Myocyte (in vitro differentiated cells): ENCODE measurements at places on chromosomes 3 and 15.

DNA sequence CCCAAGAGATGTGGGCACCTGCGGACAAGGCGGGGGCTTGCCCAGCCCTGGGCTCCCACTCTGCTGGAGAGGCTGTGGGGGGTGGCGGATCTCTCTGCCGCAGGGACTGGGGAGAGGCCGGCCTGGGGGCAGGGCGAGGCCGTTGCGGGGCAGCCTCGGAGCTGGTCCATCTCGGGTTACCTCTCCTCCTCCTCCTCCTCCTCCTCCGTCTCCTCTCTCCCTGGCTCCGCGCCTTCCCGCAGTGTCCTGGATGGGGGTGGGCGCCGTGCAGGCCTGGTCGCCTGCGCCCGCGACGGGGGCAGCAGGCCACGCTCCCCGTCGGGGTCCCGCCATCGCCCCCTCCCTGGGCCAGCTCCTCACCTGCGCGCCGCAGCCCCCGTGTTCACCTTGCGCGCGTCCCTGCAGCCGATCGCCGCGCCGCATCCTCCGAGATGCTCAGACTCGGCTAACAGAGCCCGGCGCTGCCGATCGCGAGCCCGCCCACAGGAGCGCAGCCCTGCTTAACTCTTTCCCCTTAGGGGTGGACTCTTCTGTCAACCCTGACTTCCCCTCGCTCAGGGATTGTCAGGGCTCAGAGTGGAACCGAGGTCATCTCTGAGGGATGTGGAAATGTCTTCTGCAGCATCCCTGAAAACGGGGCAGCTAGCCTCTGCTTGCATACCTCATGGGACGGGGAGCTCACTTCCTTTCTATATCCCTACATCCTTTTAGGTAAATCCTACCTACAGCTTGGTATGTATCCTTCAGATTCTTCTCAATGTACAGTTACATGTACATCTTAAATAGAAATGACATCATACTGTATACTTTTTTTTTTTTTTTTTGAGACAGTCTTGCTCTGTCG, at the start of gene PRRT3:
PRRT3 (minus strand) TSS at position 447 of the 844 bp plus-strand sequence. CDS start 2,293 bp downstream, outside the sequence.
- DNase-seq, result peak; percentile 24

DNA sequence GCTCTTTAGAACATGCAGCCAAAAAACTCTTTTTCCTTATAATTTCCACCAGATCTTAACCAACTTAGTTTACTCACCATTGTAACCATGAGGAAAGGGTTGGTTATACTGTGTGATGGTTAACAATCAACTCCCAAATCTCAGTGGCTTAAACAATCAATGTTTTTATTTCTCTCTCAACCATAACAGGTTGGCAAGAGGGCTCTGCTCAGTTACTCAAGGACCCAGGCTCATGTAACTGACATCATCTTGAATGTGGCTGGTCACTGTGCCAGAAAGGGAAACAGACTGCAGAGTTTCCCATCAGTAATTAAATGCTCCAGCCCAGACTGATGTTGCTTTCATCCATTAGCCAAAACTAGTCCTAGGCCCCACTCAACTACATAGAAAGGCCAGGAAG, 69.0 kb downstream of the ANKRD28 start:
- DNase-seq, result peak; percentile 20

GRCh38 chr3:5092018-5092417, 30.1 kb upstream of the ARL8B start:
- DNase-seq, result no peak

DNA sequence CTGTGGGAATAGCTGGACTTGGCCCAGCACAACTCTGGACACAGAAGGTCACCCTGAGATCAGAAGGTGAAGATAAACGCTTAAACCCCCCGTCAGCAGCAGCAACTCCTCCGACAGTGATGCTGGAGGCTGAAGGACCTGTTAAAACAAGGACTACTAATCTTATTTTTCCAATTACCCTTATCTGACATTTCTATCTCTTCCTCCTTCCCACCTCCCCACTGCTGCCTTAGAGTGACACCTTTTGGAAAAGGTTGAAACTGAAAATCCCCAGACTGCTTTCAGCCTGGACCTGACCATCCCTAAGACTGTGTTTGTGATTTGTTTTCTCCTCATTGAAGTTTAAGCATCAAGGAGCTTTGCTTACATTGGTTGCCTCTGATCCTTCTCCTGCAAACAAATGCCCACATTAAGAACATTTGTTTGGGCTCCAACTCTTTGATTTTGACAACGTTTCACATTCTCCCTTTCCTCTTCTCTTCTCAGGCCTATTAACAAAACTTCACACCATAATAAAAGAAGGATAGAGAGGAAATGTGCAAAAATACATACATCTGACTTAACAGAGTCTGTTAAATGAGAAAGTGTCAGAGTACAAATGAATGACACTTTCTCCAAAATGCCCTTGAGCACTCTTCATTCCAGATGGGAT, 410.6 kb upstream of the WNT5A start:
- DNase-seq, result peak; percentile 26

DNA sequence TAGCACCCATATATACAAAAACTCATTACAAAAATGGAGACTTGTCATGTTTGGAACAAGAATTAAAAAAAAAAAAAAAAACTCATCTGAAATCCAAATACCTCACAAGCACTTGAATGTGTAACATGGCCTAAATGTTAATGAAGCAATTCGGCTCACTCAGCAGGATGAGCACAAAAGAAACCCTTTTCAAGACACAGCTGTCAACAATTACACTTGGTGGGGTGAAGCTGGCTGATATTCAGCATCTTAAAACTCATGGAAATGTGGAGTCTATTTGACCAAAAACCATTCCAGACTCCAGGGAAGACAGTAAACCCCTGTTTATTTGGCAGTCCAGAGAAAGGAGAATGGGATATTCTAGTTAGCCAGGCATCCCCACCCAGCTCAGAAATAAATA, 205.4 kb upstream of the TSC22D2 start:
- peak; percentile 31 for DNase-seq

DNA sequence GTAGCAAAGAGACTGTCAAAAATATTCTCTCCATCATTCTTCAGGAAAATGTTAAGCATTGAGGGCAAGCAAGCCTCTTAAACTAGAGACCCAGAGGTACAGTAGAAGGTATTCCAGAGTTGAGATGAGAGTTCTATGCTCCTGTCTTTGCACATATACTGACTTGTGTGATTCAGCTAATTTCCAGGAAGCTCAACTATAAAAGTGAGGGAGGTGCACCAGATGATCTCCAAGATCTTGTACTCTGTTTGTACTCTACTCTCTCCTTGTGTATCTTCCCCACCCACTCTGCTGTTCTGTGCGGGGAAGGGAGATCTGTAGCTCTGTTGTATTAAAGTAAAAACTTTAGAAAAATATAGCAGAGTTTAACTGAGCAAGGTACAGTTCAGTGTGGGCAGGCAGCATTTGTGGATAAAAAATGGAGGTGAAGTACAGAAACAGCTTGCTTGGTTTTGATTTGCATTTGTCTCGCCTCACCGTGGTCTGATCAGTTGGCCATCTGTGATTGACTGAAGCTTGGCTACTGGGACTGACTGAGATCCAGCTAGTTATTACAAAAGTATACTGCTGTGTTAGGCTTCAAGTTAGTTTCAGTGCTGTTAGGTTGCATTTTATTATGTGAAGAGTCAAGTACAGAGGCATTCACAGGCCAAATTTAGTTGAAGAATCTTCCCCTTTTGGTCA, 463.1 kb upstream of the GOLIM4 start:
- no peak for DNase-seq

DNA sequence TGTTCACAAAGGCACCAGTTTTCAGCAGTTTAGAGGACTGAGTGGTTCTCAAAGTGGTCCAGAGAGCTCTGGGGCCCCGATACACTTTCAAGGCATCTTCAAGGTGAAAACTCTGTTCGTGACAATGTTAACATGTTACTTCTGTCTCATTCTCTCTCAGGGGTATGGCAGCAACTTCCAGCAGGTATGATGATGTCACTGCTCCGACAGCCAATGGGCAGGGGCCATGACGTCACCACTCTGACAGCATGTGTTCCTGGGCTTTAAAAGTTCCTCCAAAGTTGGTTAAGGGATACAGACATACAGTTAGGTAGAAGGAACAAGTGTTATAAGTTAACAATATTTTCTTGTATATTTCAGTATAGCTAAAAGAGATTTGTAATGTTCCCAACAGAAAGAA, 87.9 kb downstream of the KLF15 start:
- no peak for DNase-seq

DNA sequence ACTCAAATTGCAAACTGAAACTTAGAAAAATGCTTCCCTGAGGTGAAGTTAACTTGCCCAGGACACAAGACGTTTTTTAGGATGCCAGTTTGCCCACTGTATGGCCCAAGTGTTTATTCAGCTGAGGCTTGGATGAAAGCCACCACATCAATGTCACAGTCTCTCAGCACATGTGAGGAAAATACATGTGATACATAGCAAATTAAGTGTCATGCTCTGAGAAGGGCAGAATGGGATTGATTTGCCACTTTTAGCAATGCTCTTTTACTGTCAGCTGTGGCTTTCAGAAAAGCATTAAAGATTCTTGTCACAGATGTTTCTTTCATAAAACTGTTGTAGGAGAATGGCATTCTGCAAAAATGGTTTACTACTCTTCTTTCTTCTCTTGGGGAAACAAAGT, 165.5 kb downstream of the ZIC1 start:
- DNase-seq, result peak; percentile 15

DNA sequence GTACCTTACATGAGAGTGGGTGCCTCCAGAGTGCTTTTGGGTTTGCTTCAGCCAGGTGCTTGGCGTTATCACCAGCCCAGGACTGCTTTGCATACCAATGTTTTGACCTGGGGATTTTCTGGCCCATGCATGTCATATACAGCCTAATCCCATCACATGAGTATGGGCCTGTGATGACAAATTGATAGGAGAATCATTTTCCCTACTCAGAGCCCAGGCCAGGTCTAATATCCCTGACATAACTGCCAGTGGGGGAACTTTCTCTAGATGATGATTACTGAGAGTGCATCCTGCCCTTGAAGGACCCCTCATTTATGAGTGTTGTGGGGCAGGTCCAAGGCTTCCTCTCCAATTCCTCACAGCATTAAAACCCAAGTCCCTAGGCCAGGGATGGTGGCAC, 197.5 kb upstream of the LYSMD4 start:
- DNase-seq, result no peak

GRCh38 chr3:191566469-191566868, 105.5 kb downstream of the PYDC2 start:
- no peak for DNase-seq

DNA sequence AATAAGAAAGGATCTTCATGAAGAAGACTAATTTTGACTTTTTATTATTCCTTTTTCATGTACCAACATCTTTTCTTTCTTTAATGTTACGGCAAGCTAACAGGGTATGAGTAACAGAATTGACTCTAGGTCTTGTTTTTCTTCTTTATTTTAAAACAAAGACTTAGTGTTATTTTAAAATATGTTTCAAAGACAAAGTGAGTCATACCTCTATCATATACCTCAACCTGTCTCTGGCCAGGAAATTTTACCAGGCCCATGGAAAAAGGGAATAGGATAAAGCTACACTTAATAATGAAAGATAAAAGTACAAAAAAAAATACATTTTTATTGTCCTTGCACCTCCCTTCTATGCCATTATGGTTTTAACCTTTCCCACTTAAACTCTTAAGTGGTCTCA, 57.4 kb downstream of the ZNF148 start:
- DNase-seq, result no peak

DNA sequence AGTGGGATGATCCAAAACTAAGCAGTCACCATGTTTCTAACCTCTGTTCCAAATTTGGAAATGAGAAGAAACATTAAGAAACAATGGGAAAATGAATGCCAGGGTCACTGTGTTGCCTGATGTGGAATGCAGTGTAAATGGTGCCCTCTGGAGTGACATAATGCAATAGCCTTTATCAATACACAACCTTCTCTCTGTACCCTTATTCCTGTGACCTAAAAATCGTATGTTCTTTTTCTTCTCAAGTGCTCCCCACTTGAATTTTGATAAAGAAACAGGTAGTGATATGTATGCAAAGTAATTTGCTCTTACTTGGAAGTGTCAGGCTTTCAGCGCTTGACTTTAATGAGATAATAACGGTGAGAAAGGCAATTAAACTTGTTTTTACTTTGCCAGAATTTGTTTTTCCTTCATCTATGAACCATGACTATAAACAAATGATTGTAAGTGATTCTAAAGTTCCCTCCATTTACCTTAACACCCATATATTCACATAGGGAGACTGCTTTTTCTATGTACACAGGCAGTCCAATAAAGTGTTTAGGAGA, 145.8 kb upstream of the THRB start:
- DNase-seq, result peak; percentile 56

DNA sequence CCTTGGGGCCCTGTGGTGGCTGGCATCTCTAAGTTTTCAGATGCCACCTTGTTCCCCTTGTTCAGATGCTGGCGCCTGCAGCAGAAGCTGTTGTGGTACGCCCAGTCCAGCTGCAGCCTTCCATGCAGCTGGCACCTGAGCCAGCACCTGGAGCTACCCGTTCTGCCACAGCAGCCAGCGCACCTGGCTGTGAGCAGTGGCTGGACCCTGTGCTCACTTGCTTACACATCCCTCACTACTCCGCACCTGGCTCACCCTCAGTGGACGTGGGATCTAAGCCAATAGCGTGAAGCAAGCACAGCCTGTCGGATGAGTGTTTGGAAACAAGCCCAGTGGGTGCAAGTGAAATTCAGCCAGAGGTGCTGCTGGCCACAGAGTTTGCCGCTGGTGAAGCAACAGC, 607.5 kb upstream of the BCHE start:
- DNase-seq, result no peak

DNA sequence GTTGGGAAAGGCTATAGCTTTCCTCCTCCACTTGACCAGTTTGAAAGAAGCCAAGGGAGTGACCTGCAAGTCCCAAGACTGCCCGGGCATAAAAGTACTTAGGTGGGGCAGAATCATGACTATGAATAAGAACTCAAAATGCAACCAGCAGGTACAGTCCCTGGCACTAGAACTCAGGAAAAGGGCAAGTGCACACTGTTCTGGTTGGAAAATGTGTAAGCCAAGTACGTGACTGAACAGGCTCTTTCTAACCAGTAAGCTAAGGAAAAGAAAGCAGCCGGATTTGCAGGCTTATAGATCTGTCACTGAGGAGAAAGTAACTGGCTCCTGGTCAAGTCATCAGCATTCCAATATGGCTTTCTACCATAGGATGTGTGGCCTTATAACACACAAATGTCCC, 101.2 kb upstream of the SLC4A7 start:
- DNase-seq, result no peak

GRCh38 chr3:12197475-12197874, 38.8 kb upstream of the TIMP4 start:
- no peak for DNase-seq

DNA sequence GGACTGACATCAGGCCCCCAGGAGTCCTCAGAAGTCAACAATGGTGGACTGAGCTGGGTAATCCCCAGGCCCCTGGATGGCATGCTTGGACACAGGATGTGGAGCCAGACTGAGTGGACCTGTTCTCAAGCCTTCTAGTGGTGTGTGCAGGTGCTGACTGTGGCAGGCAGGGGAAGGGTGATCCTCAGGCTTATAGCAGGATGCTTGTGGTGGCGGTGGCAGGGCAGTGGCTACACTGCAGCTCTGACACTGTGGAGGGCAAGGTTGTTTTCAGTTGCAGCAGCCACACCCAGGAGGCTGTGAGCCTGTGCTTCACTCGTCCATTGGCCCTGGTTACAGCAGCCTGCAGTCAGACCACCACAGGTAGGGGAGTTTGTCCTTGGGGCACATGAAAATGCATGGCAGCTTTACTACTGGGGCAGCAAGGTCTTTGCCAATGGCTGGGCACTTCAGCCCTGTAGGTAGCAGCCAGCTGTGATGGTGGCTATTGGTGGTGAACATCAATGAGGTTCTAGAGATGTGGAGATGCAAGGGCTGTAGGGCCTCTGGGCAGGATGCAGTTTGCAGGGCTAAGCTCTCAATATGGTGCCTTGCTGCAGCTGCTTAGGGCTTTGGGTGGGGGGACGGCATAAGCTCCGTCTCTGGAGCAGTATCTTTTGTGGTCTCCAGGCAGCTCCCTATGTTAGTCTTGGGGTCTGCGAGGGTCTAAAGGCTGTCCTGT, 17.5 kb upstream of the MYO5A start:
- no peak for DNase-seq
